ENCODE measurements at places on chromosomes 2 and 18. TPM values are rescaled to one million over a fixed set of nuclear protein-coding genes. Genes with fewer than 3 reads are reported as not detected.

MYO1B gene
- 26.5 TPM for total RNA-seq

CSRNP3 gene
- 1.7 TPM for total RNA-seq

- H3K36me3 ChIP-seq: no peaks in the 10 kb centered on the region
- H3K27me3 ChIP-seq: no peaks in the 10 kb centered on the region
- H3K27ac ChIP-seq: no peak overlapping the region
- no peak overlapping the region for H3K4me3 ChIP-seq
- no peak for DNase-seq
Measured at GRCh38 chr2:218375212-218375611, 6.9 kb upstream of the SLC11A1 start.

DNA sequence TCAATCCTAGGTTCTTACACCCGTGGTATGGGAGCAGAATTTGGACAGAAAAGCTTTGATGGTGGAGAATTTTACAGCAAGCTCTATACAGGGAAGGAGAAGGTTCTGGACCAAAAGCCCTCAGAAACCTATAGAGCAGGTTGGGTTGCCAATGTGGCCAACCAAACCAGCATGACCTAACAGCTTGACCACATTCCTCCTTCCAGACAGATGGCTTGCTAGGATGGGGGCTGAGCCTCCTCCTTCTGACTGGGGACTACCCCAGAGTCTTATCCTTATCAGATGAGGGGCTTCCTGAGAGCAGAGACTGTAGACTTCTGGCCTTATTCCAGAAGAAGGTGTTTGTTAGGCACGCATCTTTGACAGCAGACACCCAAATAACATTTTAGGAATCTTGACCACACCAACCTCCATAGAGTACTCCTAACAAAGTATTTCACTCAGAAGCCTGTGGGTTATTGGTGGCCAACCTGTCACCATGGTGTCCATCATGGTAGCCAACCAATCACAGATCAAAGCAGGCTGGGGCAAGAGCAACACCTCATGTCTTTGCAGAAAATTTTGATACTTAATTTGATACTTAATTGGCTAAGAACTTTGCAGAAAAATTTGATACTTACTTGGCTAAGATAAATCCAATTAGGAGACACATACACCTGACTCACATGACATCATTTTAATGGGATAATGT, 34.8 kb upstream of the EPAS1 start:
- H3K27me3 ChIP-seq: no peaks in the 10 kb centered on the region
- H3K36me3 ChIP-seq: no peaks in the 10 kb centered on the region
- no peak overlapping the region for H3K4me3 ChIP-seq
- no peak overlapping the region for H3K27ac ChIP-seq
- no peak for DNase-seq
- peaks cover 3% of the 10 kb centered on the region for H3K4me1 ChIP-seq

GRCh38 chr2:178910005-178910404, 102.8 kb upstream of the TTN start:
- no peaks in the 10 kb centered on the region for H3K27me3 ChIP-seq
- H3K4me1 ChIP-seq: no peaks in the 10 kb centered on the region

Data from thymus (tissue), 14 donors.